ENCODE measurements at places on chromosomes 7 and 10.

DNA sequence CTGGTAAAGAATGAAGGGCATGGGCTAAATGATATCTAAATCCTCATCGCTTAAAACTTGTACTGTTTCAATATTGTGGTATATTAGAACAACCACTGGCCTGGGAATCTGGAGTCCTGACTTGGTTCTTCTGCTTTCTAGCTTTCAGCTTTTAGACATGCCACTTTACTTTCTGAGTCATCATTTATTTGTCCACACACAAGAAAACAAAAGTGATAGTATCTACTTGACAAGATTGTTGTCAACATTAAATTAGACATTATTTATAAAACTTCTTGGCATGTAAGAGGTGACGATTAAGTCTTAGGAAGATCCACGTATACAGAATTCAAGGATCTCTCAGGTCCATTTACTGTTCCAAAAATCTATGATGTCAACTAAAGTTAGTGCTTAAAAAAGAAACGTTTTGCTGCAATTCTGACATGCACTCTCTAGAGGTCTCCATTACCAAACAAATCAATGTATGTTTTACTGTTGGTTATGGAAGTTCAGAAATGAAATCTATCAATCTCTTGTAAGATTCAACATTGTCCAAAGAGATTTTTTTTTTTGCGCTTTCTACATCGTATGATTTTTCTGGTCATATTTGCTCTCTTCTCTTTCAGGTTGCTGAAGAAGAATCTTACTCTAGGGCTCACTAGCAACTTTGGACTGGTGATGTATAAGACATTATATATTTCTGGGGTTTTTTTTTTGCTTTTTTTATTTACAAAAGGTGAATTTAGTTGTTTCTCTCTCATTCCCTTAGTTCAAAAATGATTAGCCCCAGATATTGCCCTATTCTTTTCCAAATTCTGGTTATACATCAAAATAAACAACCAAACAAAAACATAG, 53.6 kb upstream of the DYNC1I1 start:
- peak; percentile 7 for DNase-seq

- DNase-seq = no peak
Observed at GRCh38 chr7:13743226-13743625, 246.2 kb downstream of the ETV1 start.

DNA sequence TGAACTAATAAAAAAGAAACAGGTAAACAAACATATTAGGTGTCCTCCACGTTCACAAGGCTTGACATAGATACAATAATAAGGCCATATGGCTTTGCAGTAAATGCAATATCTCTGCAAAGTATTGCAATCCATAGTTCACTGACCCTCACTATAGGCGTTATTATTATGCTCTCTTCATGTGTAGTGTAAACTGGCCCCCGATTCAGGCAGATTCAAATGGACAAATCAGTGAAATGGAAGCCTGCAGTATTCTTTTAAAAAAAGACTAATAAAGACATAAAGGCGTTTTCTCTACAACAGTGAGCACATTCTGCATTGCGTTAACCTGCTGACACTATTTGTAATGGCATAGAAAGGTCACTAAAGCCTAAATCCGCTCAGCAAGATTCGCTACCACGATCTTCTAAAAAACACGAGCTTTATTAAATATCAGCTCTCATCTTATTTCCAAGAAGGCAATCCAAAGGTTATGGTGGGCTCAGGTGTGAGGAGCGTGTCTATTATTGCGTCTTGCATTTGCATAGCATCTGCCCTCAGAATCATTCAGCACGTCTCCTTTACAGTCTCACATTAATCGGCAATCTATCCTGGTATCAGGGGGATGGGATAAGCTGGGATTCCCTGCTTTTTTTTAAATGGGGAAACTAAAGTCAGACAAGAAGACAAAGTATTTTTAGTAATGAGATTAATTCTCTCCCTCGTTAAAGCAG, 36.2 kb downstream of the FRMD4A start:
- DNase-seq = no peak

- no peak for DNase-seq
Observed at GRCh38 chr7:106143711-106144337, 31.7 kb upstream of the SYPL1 start.

- no peak for DNase-seq
Observed at GRCh38 chr10:10854725-10855124, 162.9 kb upstream of the CELF2 start.

- no peak for DNase-seq
Observed at GRCh38 chr7:12685550-12685949, 1.9 kb upstream of the ARL4A start.

DNA sequence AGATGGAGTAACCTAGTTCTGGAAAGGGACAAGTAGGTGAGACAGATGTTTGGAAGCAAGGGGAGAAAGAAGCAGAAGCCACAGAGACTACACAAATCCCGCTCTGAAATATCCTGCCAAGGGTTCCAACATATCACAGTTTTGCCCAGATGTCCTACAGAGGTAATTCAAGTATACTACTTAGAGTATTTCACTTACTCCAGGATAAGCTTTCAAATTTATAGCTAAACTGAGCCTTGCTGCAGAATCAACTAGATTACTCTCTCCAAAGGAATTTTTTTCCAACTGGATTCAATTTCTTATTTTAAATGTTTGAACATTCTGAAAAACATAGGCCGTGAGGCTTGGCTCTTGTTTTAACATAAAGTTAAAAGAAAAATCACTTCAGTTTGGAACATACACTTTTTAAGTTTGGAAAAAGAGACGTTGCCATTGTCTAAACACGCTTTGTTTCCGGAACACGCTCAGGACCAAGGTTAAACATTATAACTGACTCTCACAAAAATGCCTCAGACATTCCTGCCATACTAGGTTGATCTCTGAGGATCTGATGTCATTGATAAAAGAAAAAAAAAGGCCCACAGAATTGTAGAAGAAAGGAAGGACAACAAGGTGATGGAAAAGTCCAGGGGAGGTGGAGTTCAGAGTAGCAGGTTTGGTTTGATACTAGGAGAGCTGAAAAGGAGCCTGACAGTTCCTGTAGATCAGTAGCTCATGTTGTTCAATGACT, 74.8 kb downstream of the FAM185A start:
- no peak for DNase-seq

DNA sequence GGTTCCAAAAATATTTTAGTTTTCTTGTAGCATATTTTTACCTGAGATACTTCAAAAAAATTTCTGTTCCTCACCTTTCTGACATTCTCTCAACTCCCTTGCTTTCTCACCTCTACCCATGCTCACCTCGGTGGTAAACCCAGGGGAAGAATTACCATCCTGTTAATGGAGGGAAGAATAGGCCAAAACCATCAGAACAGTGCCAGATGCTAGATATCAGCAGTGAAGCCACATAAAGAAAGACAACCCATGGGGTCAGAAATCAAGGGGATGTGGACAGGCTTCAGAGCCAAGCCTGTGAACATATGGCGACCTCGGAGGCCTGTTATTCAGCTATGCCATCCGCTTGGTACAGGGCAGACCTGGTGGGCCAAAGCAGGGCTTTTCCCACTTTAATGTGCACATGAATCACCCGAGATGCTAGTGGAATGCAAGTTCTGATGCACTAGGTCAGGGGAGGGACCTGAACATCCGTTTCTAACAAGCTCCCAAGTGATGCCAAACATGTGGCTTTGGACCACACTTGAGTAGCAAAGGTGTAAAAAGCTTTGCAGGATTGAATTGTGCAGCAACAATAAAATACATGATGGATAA, 125.5 kb downstream of the NPY start:
- no peak for DNase-seq

GRCh38 chr7:80650030-80650429, 11.6 kb downstream of the CD36 start:
- no peak for DNase-seq

DNA sequence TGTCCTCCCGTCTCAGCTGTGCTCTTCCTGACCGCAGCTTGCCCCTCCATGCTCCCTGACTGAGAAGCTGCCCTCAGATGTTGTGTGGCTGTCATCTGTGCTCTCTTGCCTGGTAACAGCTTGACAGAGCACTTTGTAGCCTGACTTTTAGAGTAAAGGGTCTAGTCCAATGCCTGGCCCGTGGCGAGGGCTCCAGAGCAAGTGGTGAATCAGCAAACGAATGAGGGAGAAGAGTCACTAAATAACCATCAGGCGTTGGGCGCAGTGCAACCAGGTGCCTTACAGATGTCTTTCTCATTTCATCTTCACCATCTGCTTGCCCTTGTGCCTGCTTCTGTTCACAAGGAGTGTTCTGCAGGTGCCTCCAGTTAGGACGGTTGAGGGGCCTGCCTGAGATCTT, 45.6 kb downstream of the MKI67 start:
- DNase-seq = no peak

- DNase-seq = no peak
Observed at GRCh38 chr10:21100190-21100589, 203.1 kb upstream of the NEBL start.
